ENCODE measurements at places on chromosomes 3 and 15. TPM values are rescaled to one million over a fixed set of nuclear protein-coding genes. Genes with fewer than 3 reads are reported as not detected.

Gene SNX22
- total RNA-seq = 0.98 TPM

- DNase-seq = no peak
Measured at GRCh38 chr3:191762323-191762960, 301.5 kb downstream of the PYDC2 start.

DNA sequence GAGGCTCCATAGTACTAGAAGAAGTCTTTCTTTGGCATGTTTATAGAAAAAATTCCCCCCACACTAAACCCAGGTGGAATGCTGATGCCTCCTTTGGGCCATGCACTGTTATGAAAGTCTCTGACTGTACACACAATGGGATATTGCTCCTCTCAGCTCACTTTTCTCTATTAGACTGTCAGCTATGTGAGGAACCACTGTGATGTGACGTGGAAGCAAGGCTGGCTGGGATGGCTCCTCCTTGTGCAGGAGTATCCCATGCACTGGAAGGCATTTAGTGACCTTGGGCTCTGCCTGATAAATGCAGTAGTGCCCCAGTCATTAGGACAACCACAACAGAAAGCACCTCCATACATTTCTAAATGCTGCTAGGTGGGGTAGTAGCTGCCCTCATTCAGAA, 5.7 kb upstream of the FRMD4B start:
- no peak for DNase-seq

DNA sequence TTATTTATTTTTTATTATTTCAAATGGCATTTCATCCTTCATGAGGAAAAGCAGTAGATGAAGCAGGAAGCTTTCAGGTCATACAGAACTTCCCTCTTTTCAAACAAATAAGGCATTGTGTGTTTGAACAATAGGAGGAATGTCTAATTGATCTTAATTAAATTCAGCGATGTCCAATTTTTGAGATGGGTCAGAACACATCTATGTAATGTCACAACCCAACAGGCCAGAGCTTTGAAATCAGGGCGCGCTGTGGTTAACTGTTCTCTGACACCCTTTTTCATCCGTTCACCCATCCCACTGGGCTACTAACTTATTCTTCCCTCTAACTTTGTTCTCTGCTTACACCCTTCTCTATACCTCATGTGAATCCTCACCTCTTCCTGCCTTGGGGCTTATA, 510.5 kb downstream of the FOXP1 start:
- no peak for DNase-seq

DNA sequence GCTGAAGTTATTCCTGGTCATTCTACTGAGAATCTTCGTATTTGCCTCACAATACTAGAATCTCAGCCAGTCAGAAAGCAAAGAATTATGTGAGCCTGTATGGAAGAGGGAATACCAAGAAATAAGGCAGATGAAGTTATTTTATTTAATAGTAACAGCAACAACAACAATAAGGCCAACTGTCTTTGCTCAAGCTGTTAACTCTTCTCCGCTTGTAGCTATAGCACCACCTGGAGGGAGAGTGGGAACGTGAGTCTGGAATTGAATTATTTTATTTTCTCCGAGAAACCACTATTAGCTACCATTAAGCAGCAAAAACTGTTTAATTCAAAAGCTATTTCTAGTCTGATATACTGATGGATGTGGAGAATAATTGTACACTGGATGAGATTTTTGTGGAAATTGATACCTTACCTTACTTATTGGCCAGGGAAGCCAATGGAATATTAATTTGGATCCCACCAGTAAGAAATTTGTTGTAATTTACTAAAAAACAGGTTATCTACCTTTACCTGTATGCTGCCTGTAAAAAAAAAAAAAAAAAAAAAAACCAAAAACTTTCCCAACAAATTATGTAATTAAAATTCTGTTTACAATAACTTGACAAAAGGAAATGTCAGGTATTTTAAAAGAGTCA, 50.1 kb downstream of the CALML4 start:
- DNase-seq = no peak

All from activated T-helper 2 cell treated with anti-CD3 and anti-CD28 coated beads, Interferon-gamma antibody, Interleukin-2, Interleukin-4, amounts not matched to agents 10 μg/mL and 5 μg/mL and 100 μg/mL, durations not matched to agents 14 hours and 24 hours and 36 hours (primary cell).